Prostate gland (tissue), 2 donors: ENCODE measurements at places on chromosomes 2 and 18. TPM values are rescaled to one million over a fixed set of nuclear protein-coding genes. Genes with fewer than 3 reads are reported as not detected.

DNA sequence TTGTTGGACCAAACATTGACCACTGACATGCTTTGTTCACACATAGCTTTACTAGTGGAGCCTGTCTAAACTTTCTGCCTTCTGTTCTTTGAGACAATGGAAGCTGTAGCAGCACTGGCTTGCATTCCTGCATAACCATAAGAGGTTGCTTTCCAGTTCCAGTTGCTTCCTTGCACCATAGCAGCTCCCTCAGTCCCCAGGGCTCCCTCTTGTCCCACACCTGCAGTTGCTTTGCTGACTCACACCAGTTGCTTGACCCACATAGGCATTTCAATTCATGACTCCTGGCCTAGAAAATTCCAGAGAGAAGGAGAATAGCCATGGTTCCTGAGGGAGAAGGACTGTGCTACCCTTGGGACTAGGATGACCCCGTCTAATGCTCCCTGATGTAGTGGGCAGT, 20.9 kb downstream of the SGPP2 start:
- no peaks in the 10 kb centered on the region for H3K27me3 ChIP-seq
- H3K27ac ChIP-seq, result no peak overlapping the region
- DNase-seq, result no peak
- no peaks in the 10 kb centered on the region for H3K36me3 ChIP-seq
- H3K4me3 ChIP-seq, result no peak overlapping the region

GRCh38 chr2:217166241-217166850, 306.5 kb upstream of the TNP1 start:
- H3K36me3 ChIP-seq, result no peaks in the 10 kb centered on the region
- no peaks in the 10 kb centered on the region for H3K27me3 ChIP-seq
- H3K4me3 ChIP-seq, result no peak overlapping the region

DNA sequence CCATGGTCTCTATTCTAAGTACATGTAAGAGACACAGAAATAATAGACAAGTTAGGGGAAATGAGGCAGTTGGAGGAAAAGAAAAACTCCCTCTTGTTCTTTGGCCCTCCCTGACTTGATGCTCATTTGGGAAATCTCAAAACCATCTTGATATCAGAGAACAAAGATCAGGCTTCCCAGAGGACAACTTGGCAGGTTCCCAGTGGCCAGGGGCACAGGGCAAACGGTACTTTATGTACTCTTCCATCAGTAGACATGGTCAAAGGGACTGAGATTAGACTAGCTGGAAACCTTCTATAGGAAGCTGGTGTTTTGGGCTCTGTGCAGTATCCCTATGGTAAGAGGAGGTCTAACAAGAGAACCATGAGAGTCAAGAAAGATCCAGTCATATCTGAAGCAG, 56.6 kb downstream of the NCKAP5 start:
- no peaks in the 10 kb centered on the region for H3K4me1 ChIP-seq
- DNase-seq, result no peak
- H3K27ac ChIP-seq, result no peak overlapping the region
- H3K4me3 ChIP-seq, result no peak overlapping the region
- H3K36me3 ChIP-seq, result no peaks in the 10 kb centered on the region

DNA sequence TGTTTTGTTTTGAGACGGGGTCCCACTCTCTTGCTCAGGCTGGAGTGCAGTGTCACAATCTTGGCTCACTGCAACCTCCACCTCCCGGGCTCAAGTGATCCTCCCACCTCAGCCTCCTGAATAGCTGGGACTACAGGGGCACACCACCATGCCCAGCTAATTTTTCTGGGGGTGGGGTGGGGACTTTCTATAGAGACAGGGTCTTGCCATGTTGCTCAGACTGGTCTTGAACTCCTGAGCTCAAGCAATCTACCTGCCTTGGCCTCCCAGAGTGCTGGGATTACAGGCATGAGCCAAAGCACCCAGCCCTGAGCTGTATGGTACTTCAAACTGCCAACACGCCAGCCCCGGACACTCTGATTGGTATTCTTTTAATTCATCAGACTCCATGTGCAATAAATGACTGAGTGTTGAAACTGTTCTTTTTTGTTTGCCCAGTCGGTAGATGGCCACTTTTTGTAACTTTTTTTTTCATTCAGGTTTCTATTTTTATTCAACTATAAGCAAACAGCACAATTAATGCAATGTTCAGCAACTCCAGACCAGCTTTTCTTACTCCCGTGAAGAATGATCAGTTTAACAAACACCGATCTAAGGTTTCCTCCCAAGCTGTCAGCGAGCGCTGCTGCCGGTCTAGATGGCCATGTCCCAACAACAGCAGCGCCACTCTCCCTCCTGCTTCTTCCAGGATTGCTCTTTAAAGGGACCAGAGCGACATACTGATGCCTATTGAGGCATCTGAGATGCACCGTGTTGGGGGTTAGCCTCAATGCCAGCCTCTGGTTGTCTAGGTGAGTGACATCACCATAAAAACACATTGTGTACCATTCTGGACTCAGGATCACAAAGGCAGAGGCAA, 12.5 kb upstream of the TGOLN2 start:
- no peak overlapping the region for H3K4me3 ChIP-seq
- no peaks in the 10 kb centered on the region for H3K27me3 ChIP-seq
- H3K27ac ChIP-seq, result no peak overlapping the region
- no peaks in the 10 kb centered on the region for H3K4me1 ChIP-seq
- H3K36me3 ChIP-seq, result peaks cover 6% of the 10 kb centered on the region
- peak; percentile 70 for DNase-seq

DNA sequence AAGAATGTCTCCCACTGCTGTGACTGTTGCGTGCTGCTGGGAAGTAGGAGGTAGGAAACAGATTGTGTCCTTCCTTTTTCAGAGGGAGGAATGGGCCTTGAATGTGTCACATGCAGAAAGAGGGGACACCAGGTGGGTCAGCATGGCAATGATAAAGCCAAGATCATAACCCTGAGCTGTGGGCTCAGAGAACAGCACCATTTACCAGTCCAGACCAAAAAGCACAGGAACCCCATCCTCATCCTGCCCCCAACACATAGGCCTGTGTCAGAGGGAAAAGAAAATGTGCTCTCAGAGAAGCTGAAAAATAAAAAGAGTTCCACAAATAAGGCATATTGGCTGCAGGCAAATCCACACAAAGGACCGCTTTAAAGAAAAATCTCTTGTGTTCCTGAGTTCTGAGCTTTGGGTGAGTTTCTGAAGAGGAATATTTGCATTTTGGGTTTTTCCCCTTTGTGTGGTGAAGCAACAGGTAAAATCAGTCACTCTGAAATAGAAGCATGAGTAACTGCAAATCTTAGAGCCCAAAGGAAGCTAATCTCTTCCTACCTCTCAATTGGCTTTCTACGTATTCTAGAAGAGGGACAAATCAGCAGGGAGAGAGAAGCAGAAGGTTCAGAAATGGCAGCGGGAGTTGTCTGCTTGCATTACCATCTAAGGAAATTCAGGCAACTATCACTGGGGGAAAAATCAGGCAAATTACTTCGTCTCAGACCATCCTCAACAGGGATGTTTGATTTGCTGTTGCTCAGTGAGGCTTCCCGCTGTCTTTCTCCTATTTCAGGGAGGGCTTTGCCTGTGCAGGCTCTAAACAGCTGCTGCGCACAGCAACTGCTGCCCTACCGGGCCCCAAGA, 106.8 kb downstream of the BCL11A start:
- no peaks in the 10 kb centered on the region for H3K27me3 ChIP-seq
- H3K36me3 ChIP-seq, result no peaks in the 10 kb centered on the region
- no peak overlapping the region for H3K4me3 ChIP-seq

- no peak for DNase-seq
- no peaks in the 10 kb centered on the region for H3K4me1 ChIP-seq
- H3K36me3 ChIP-seq, result no peaks in the 10 kb centered on the region
- H3K4me3 ChIP-seq, result no peak overlapping the region
- no peaks in the 10 kb centered on the region for H3K27me3 ChIP-seq
These were observed 21.1 kb downstream of the CPS1 start for GRCh38 chr2:210577263-210578071.

DNA sequence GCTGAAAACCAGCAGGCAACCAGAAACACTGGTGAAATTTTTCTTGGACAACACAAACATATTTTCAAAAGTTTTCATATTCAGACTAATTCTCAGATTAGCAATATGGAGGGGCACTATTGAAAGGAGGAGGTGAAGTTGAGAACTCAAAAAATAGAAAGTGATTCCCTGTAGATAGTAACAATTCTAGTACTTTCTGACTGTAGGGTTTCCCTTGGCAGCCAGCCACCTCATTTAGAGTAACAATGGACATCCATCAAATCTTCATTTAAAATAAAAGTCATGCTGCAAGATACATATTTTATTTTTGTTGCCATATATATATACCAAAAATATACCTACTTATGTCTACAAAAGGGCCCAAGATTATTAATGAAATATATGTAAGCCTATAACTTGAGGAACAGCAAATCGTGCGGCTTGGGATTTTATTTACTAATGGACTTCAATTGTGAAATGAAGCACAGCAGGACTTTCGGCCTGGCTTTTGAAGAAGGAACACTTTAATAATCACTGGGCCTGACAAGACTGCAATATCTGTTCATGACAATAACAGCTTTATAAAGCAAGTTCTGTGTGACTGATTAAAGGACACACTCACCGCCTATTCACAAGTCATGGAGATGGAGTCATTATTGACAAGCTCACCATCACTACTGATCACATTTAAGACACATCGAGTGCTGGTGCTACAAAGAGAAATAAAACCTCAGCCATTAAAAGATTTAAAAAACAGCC, 6.8 kb upstream of the NR4A2 start:
- H3K36me3 ChIP-seq, result no peaks in the 10 kb centered on the region
- H3K4me1 ChIP-seq, result no peaks in the 10 kb centered on the region
- no peak overlapping the region for H3K4me3 ChIP-seq
- DNase-seq, result no peak

- H3K4me3 ChIP-seq, result no peak overlapping the region
- DNase-seq, result no peak
- no peak overlapping the region for H3K27ac ChIP-seq
- no peaks in the 10 kb centered on the region for H3K36me3 ChIP-seq
- no peaks in the 10 kb centered on the region for H3K27me3 ChIP-seq
These were observed 1324.5 kb upstream of the PIK3C3 start for GRCh38 chr18:40630496-40630895.

DNA sequence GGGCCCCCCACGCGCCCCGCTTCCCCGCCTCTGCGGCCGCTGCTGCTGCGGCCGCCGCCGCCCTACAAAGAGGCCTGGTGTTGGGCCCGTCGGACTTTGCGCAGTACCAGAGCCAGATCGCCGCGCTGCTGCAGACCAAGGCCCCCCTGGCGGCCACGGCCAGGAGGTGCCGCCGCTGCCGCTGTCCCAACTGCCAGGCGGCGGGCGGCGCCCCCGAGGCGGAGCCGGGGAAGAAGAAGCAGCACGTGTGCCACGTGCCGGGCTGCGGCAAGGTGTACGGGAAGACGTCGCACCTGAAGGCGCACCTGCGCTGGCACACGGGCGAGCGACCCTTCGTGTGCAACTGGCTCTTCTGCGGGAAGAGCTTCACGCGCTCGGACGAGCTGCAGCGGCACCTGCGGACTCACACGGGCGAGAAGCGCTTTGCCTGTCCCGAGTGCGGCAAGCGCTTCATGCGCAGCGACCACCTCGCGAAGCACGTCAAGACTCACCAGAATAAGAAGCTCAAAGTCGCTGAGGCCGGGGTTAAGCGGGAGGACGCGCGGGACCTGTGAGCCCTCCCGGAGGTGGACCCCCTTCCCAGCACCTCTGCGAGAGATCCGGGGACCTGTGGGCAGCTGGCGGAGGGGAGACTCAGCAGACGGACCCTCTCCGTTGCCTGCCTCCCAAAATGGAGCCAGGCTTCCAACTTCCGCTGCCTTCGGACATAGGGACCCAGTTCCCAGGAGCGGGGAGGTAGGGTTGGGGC, 1.9 kb downstream of the SP5 start:
- no peak overlapping the region for H3K27ac ChIP-seq
- no peaks in the 10 kb centered on the region for H3K4me1 ChIP-seq
- no peaks in the 10 kb centered on the region for H3K36me3 ChIP-seq
- H3K4me3 ChIP-seq, result peak overlapping the region; percentile 44
- peaks cover under 1% of the 10 kb centered on the region for H3K27me3 ChIP-seq

GRCh38 chr2:55063713-55064323, 13.6 kb upstream of the RTN4 start:
- H3K36me3 ChIP-seq, result no peaks in the 10 kb centered on the region
- no peak for DNase-seq
- H3K27me3 ChIP-seq, result no peaks in the 10 kb centered on the region
- no peak overlapping the region for H3K4me3 ChIP-seq
- H3K4me1 ChIP-seq, result no peaks in the 10 kb centered on the region

DNA sequence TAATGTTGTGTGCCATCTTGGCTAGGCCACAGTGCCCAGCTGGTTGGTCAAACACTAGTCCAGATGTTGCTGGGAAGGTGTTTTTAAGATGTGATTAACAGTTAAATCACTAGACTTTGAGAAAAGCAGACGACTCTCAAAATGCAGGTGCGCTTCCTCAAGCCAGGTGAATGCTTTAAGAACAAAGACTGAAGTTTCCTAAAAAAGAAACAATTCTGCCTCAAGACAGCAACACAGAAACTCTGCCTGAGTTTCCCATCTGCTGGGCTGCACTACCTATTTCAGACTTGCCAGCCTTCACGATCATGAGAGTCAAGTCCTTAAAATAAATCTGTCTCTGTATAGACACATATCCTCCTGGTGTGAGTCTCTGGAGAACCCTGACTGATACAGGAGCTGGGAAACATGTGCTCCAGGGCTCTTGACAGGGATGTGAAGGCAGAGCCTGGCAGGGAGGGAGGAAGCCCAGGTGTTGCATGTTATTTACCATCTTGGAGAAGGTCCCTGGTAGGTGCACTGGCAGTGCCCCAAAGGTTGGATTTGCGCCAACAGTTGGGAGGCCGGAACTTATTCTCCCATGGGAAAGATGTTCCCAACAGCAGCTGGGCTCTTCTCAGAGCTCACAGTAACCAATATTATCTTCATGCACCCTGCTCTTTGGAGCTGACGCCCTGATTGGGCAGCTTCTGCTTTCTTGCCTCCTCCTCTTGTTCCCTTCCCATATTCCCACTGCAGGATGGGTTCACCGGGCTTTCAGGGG, 43.9 kb downstream of the ST6GAL2 start:
- H3K27ac ChIP-seq, result no peak overlapping the region
- H3K27me3 ChIP-seq, result no peaks in the 10 kb centered on the region
- peak; percentile 27 for DNase-seq
- no peak overlapping the region for H3K4me3 ChIP-seq

DNA sequence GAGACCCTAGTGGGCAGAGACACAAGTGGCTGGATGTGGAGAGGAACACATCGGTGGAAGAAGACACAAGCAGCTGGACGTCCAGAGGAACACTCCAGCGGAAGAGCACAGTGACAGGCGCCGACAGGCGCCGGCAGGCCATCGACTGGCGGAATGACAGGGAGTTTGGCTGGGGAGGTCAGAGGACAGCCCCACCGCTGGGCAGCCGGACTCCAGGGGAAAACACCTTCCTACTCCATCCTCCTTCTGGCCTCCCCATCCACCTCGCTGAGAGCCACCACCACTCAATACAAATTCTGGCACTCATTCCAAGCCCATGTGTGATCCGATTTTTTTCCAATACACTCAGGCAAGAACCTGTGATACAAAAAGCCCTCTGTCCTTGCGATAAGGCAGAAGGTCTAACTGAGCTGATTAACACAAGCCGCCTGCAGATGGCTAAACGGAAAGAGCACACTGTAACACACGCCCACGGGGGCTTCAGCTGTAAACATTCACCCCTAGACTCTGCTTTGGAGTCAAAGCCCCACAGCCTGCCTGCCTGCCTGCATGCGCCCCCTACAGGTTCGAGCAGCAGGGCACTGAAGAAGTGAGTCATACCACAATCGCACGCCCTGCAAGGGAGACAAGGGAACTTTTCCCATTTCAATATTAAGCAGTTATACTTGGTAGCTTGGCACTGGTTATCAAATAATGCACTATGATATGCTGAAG, 50.2 kb upstream of the LRP1B start:
- no peak overlapping the region for H3K27ac ChIP-seq
- H3K4me3 ChIP-seq, result no peak overlapping the region
- H3K4me1 ChIP-seq, result no peaks in the 10 kb centered on the region
- H3K36me3 ChIP-seq, result no peaks in the 10 kb centered on the region
- no peak for DNase-seq
- no peaks in the 10 kb centered on the region for H3K27me3 ChIP-seq

GAL3ST2 gene
- total RNA-seq, result 2.4 TPM

AQP4 gene
- total RNA-seq, result 1.7 TPM

ZEB2 gene
- 80.4 TPM for total RNA-seq

BBS5 gene
- 7.7 TPM for total RNA-seq

FHL2 gene
- total RNA-seq, result 132 TPM
